ENCODE measurements at places on chromosomes 12 and 14.

GRCh38 chr14:101729382-101729781 is 32.1 kb upstream of the PPP2R5C start:
- no peak for DNase-seq

DNA sequence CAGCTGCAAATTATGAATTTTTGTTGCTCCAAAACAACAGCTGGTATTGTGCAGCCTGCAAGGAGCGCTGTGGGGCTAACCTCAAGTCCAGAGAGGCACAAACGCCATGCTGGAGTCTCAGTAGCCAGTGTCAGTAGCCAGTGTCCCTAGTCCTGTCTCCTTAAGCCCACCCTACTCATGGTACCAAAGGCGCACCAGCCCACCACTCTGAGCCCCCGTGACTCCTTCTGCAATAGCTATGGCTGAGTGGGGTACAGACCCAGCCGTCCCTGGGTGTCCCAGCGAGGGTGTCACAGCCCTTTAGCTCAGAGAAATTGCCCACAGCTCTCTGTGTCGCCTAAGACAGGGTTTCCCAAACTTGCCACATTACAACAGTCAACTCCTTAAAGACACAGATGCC is 65.2 kb downstream of the ARL6IP4 start:
- DNase-seq: no peak

- no peak for DNase-seq
Measured at GRCh38 chr12:1102115-1102514, 111.1 kb downstream of the ERC1 start.

- DNase-seq: no peak
Measured at GRCh38 chr12:8078398-8078797, 3.7 kb upstream of the NECAP1 start.

GRCh38 chr12:79069009-79069408 is 204.4 kb downstream of the SYT1 start:
- no peak for DNase-seq

GRCh38 chr12:10015450-10015849 is 5.0 kb downstream of the CLEC12B start:
- no peak for DNase-seq

DNA sequence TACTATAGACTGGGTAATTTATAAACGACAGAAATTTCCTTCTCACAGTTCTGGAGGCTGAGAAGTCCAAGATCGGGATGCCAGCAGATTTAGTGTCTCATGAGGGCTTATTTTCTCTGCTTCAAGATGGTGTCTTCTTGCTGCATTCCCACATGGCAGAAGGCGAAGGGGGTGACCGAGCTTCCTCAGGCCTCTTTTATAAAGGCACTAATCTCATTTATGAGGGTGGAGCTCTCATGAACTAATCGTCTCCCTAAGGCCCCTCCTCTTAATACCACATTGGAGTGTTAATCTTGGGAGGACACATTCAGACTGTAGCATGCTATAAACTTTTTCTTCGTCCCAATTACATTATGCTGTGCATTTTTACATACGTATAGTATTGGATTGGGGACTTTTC is 200.4 kb upstream of the ARHGAP5 start:
- no peak for DNase-seq
